ENCODE measurements at places on chromosomes 5 and 9. TPM values are rescaled to one million over a fixed set of nuclear protein-coding genes. Genes with fewer than 3 reads are reported as not detected.

- no peak for DNase-seq
These were observed 37.6 kb upstream of the SLC27A6 start for GRCh38 chr5:128927644-128928043.

DNA sequence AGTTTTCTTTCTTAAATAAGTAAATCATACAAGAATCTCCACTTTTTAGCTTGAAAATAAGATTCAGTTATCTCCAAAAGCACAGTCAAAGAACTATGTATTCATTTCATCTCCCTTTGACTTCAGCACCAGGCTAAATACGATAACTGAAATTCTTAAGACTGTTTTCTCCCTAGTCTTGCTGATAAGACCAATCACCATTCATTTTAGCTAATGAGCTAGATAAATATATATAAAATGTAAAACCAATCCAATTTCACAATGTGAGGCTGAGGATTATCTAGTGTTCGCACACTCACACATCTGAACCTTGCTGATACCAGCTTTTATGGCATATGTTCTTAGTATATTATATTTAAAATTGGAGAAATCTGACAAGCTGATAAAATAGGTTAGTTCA, 17.3 kb upstream of the ZNF622 start:
- DNase-seq = no peak

C5 gene
- 1.9 TPM for total RNA-seq

GRCh38 chr9:111961575-111961974, 65.0 kb downstream of the UGCG start:
- DNase-seq = no peak

DNA sequence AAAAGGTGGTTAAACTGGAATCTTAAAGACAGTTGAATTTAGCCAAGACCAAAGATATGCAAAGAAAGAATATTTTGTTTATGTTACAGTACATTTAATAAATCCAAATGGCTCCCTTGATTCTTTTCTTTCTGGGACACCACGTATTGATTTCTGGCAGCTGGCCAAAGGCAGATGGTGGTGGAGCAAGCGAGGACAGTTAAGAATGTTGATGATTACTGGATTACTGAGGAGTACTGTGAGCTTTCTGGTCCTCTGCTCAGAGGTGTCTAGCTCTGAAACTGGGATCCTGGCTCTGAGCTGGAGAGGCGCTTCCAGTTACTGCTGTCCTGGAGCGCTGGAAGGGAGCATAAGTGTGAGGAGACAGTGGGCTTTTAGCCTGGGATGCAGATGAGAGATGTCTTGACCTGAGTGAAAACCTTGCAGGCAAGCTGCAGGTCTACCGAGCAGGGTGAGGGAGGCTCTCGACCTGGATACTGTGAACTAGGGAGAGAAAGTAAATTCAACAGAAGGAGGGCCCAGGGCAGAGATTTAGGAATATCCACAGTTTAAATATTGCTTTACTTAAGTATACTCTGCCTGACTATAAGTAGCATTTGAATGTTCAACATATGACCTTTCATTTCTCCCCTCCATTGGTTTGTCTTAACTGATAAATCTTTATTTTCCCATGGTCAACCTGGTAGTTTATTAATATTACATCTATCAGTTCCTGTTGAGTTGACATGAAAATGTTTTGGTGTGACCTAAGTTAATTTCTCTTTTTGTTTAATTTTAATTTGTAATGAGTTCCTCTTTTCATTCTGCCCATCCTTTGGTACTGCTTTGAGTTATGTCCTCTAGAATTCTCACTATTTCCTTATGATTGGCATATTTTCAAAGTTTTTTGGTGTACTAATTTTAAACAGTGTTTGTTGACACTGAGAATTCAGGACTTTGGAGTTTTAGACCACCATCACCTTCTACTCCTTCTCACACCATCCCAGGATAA, 3.7 kb downstream of the SYK start:
- no peak for DNase-seq

DNA sequence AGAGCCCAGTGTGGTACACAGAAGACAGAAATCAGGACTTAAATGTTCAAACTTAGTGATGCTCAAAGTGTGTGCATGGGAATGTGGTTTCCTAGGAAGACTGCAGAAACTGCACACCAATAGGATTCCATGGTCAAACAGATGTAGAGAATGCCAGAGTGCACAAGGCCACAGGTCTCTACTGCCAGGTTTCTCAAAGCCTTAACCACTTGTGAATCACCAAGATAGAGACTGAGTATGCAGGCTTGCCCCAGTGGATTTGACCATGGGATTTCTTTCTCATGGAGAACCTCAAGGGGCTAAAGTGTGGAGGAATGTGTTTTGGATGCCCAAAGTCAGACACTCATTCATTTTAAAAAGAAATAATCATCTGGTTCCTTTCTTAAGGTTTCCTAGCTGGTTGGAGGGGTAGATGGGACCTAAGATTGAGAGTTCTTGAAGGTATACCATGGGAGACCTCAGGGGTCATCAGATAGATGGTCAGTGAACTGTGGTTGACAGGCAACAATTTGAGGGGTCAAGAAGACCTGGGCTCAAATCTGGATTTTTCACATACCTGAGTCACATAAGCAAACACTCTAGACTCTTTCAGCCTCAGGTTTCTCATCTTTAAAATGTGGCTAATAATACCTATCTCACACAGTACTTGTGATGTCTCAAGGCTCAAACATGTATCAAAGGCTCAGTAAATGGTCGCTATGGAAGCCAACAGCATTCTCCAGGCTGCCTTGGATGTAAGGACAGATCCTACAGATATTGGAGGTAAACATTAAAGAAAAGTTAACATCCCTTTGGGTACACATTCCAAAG, 81.1 kb downstream of the BOD1 start:
- DNase-seq = no peak

PCDHB6 gene
- not detected for total RNA-seq

EIF4E1B gene
- total RNA-seq = not detected

ORM1 gene
- not detected for total RNA-seq

- DNase-seq = no peak
These were observed 22.8 kb upstream of the SLC25A51 start for GRCh38 chr9:37926737-37927118.

DNA sequence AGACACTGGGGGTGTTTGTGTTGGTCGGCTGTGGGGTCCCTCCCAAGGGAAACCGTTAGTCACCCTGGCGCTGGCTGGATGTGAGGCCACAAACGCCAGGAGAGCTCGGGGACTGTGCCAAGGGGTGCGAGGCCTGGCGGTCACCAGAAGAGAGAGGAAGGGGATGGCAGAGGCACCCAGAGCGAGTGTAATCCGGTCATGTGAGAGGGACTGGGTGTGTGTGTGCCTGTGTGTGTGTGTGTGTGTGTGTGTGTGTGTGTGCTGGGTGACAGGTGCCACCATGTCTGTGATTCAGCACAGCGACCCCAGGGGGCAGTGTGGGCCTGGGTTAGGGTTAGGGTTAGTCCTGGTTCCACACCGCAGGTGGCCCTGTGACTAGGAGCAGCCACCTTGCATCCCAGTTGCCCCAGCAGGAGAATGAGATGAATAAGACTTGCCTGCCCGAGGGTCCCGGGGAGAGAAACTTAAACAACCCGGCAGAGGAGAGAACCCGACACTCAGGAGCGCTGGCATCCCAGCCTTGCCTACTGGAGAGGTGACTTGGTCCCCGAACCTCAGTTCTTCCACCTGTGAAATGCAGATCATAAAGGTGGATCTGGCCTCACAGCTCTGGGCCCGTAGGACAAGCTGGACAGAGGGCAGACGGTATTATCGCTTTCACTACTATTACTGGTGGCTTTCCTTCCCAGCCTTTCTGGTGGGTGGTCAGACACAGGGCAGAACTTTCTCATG, 1.4 kb upstream of the ADAMTSL2 start:
- peak; percentile 36 for DNase-seq

DNA sequence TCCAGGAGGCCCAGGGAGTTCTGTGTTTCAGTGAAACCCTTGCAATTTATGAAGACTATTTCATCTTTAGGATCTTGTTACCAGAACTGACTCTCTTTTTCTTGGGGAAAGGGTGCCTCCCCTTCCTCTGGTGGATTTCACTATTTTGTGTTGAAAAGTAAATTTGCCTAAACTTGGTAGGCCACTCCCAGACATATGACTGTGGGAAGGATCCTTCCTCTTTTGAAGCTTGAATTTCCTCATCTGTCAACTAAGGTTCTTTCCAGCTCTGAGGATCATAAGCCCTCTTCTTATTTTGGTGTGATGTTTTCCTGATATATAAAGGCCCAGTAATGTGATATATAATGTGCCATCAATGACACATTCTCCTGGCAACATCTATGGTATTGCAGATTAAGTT, 59.1 kb upstream of the ZFAND5 start:
- DNase-seq = no peak

KIF20A gene
- total RNA-seq = not detected

DNA sequence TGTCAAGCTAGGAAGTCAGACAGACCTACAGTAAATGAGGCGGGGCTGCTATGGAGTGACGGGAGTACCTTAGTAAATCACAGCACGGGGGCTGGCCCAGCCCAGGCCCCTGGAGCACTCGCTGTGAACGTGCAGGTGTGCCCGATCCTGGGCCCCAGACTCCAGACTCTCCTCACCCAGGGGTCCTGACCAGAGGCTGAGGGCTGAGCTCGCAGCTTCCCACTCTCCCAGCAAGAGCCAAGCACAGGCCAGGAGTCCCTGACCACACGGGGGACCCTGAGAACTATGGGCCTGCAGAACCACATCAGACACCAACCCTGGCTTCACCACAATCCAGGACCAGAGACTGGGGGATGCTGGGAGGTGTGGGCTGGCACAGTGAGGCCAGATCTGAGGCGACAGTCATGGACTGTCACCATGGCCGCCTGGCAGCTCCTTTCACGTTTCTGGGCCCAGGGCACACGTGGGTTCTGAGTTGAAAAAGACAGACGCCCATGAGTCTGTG, 73.4 kb downstream of the ADAMTS2 start:
- no peak for DNase-seq

DNA sequence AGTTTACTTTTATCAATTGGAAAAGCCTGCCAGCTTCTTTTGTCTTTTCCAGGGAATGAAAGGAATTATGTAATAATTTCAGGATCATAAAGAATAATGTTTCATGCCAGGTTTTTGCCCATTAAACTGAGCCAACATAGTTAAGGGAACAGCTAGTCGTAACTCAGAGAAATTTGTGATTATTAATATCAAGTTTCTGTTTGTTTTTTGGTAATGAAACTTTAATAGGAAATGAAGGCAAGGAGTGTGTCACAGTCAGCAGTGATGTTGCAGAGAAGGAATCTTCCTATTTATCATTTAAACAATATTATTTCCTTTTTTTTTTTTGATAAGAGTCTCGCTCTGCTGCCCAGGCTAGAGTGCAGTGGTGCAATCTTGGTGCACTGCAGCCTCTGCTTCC, 10.7 kb downstream of the NFIL3 start:
- no peak for DNase-seq
